ENCODE measurements at places on chromosomes 11 and 22.

DNA sequence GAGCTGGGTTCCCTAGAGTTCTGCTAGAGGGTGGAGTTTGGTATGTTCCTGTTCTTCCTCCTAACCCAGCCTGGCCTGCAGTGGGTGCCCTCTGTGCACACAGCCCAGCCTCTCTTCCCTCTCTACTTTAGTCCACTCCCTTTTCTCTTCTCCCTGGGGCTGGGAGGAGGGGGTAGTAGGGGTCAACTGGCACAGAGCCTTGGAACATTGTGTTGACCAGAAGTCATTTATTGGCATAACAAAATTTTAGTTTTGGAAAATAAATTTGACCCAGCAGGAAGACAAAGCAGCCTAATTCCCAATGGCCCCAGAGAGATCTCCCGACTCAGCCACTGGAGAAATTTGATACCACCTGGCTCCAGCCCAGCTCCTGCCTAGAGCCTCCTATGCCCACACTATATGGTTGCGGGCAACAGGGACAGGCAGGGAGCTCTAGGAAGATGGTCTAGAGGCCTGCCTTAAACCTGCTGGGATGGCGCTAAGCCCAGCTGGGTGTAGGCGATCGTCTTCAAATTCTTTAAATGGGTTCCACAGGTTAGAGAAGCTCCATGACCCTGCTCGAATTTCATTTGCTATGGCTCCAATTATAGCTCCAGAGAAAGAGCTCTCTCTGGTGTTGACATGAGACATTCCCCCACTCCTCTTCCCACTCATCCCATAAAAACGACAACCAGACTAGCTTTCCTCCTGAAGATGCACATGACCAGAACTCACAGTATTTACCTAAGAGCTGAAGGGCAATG, 9.9 kb downstream of the PCSK7 start:
- DNase-seq = no peak

DNA sequence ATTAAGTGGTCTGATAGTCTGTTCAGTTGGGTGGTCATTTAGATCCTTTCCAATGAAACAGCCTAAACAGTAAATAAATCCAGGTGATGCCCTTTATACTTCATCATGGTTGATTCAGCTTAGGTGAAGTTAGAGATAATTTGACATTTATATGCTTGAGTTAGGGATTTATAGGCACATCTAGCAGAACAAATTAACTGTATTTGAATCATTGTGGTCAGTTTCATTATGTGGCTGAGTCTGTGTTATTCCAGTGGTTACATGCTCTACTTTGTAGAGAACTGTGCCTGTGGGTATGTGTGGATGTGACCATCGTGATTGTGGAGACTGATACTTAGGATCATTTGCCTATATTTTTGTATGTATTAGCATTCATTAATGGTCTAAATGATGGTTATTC, 194.6 kb downstream of the DDX10 start:
- no peak for DNase-seq

DNA sequence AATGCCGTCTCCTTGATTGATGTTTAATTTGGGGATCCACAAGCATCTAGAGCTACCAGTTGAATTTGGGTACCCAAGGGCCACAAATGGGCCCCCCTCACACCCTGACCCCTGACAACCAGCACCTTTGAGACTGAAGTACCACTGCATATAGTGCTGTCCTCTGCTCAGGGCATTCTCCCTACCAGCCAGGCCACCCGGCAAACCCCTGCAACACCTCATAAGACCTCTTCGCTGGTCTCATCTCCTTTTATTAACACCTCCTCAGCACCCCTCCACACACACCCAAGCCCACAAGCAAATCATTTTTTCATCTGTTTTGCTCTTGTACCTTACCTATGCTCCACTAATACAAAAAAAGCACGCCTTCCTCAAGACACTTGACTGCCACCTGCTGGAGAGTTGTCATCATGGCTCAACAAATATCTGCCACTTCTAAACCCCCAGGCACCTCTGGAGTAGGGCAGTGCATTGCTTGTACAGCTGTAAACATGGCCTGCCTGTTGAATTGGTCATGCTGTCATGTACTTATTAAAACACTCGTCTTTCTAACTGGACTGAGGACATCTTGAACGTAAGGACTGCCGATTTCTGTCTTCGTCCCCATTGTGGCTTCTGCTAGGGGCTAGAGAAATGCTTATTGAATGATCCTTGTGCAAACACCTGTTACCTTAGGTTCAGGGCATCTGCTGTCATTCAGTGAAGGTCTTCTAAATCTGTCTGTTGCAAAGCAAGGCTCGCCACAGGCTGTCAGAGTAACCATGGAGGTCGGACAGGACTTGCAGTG, 66.5 kb downstream of the BMAL1 start:
- peak; percentile 55 for DNase-seq

- DNase-seq = peak; percentile 6
Observed at GRCh38 chr22:22802339-22802970, 85.2 kb upstream of the IGLL5 start.

DNA sequence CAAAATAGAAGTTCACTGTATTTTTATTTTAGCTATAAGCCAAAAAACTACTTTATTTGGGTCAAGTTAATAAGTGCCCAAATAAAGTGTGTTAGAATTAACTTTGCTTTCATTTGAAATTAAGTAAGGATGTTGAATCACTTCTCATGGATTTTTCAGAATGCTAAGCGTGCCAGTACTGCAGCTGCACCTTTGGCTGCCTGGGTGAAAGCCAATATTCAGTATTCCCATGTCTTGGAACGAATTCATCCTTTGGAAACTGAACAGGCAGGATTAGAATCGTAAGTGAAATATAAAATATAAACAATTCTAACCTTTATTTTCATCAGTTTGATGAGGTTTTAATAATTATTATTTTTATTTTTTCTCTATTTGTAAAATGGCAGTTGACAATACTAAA, 113.6 kb downstream of the DYNC2H1 start:
- DNase-seq = no peak

GRCh38 chr11:1258401-1259075, 35.7 kb downstream of the MUC5B start:
- DNase-seq = no peak

GRCh38 chr11:46246521-46246920, 30.9 kb upstream of the CREB3L1 start:
- no peak for DNase-seq

DNA sequence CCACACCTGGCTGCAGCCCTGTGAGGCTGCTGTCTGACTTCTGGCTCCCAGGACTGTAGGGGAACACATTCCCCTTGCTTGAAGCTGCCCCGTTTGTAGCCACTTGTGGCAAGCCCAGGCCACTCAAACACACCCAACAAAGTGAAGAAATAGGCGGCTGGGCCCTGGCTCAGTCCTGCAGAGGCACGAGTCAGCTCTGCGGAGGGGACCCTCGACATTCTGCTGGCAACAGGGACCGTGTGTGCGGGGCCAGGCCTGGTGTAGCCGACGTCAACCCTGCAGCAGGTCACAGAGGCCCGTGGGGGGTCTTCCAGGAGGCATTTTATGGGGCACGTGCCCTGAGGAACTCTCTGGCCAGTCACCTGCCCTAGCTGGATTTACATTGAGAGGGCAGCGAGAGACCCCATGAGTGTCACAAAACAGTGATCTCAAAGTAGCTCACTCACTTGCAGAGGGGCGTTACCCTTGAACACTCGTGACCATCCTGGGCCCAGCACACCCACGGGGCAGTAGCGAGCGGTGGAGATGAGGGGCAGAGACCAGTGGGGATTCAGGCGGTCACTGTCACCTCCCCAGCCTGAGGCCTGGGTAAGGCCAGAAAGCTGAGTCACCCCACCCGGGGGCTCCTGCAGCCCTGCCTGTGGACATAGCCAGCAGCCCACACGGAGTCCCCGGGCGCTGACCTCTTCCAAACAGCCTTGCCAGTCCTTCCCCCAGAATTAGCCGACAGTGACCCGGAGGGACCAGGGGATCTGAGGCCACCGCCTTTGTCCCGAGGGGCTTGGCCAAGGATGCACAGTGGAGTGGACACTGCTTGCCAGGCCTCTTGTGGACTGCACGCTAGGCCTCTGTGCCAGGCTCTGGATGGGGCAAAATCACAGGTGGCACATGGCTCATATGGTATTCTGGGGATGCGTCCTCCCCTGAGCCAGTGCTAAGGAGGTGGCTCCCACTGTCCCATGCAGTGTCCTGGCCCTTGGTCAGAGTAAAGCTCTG, 139.5 kb downstream of the CTTN start:
- no peak for DNase-seq

DNA sequence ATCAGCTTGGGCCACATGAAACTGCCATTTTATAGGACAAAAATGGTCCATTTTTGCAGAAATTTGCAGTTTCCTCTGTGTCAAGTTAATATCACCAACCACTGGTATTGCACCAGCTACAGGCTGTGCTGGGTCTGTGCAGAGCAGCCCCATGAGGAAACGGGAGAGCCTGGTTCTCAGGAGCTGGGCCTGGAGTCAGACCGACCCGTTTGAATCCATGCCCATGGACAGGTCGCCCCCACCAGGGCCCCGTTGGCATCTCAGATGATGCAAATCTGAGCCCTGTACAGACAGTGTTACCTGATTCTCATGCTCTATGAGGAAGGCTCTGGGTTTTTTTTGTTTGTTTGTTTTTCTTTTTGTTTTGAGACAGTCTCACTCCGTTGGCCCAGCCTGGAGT, 9.8 kb upstream of the SEC14L6 start:
- peak; percentile 38 for DNase-seq

GRCh38 chr11:134074766-134075165, 5.9 kb downstream of the JAM3 start:
- DNase-seq = no peak

- peak; percentile 20 for DNase-seq
Observed at GRCh38 chr22:19143967-19144400, 467 bp downstream of the ESS2 start.

- DNase-seq = no peak
Observed at GRCh38 chr11:114054806-114055205, 4.7 kb upstream of the ZBTB16 start.

DNA sequence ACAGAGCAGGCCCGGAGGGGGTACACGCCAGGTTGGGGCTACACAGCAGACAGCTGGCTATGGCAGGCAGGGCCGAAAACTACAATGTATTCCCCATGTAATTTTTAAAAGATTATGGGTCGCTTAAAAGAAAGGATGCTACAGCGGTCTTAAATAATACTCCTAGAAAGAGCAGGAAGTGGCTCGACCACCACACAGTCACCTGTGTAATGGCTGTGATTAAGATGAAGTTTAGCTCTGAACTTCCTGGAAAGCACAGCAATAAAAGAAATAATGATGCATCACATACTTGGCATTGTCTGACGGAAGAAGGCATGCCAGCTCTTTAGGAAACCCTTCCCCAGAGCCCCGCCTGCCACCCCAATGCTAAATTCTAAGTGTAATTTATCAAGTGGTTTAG, 32.6 kb downstream of the WNT11 start:
- no peak for DNase-seq

- DNase-seq = no peak
Observed at GRCh38 chr11:134231958-134232659, 7.6 kb downstream of the VPS26B start.

DNA sequence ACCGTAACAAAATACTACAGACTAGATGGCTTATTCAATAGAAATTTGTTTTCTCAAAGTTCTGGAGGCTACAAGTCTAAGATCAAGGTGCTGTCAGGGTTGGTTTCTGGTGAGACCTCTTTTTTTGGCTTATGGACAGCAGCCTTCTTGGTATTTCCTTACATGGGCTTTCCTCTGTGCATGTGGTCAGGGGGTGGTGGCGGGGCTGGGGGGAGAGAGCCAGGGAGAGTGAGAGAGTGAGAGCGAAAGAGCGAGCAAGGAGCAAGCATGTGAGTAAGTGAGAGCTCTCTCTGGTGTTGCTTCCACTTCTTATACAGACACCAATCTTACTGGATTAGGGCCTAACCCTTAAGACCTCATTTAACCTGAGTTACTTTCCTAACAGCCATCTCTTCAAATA, 181.5 kb downstream of the TMEM135 start:
- no peak for DNase-seq

GRCh38 chr11:12642806-12643428, 31.3 kb upstream of the TEAD1 start:
- no peak for DNase-seq

- DNase-seq = no peak
Observed at GRCh38 chr11:11965656-11966353, 42.6 kb downstream of the DKK3 start.

- DNase-seq = no peak
Observed at GRCh38 chr11:1281974-1282365, 27.5 kb downstream of the TOLLIP start.

DNA sequence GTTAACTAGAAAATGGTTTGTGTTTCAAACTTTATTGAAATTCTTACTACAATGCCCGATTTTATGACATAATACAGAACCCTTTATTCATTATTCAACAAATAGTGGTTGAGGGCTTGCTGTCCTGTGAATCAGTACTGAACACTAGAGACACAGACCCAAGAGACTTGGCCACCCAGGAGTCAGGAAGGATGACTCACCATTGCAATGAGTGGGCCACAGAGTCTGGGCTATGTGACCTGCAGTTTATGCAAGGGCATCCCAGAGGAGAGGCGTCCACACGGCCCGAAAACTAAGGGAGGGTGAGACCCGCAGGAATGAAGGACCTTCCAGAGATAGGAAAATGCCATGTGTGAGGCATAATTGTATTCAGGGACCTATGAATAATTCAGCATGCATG, 143.8 kb upstream of the DDI1 start:
- no peak for DNase-seq

DNA sequence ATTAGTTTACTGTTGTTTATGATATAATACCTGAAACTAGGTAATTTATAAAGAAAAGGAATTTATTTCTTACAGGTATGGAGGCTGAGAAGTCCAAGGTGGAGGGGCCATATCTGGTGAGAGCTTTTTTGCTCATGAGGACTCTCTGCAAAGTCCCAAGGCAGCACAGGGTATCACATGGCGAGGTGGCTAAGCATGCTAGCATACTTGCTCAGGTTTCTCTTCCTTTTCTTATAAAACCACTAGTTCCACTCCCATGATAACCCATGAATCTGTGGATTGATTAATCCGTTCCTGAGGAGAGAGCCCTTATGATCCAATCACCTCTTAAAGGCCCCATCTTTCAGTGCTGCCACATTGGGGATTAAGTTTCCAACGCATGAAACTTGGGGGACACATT, 82.7 kb downstream of the PHF21A start:
- DNase-seq = no peak

GRCh38 chr11:130510407-130511006, 62.1 kb downstream of the ADAMTS15 start:
- no peak for DNase-seq

- no peak for DNase-seq
Observed at GRCh38 chr22:49636214-49636613, 191.5 kb downstream of the BRD1 start.

DNA sequence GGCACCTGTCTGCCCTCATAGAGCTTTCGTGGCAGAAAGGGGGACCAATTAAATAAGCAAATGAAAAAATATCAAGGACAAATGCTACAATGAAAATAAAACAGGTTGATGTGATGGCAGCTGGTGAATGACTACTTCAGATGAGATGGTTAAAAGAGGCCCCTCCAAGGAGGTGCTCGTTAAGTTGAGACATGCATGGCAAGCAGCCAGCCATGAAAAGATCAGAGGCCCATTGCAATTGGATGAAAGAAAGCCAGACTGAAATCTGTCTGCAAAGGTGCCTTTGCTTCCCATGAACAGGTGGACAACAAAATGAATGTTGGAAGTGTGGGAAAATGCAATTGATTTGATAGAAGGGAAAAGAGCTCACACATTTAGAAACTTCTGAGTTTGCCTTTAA, 848 bp upstream of the TRPC6 start:
- no peak for DNase-seq

GRCh38 chr11:19978668-19979518, 181.4 kb downstream of the DBX1 start:
- DNase-seq = no peak
